ENCODE measurements at places on chromosomes 6 and 20. TPM values are rescaled to one million over a fixed set of nuclear protein-coding genes. Genes with fewer than 3 reads are reported as not detected.

Gene GHRH
- not detected for total RNA-seq

Gene SNTA1
- total RNA-seq, result 36.6 TPM

Gene MICB
- total RNA-seq, result 33.9 TPM

Gene CASS4
- total RNA-seq, result 0.18 TPM

DNA sequence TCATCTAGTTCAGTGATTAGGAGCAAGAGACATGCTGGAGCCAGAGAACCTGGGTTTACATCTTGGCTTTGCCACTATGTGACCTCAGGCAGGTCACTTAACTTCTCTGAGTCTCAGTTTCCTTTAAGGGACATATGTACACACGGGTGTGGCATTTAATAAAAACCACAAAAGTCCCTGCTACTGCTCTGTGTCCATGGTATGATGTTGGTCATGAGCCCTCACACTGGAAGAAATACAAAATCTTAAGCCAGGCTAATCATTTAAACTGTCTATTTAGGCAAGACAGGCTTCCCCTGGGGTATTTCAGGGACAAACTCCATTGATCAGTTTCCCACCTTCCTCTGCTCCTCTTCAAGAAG is 12.9 kb upstream of the PTGIS start:
- DNase-seq, result no peak

Gene KCNQ5
- total RNA-seq, result 25.8 TPM

GRCh38 chr6:161526794-161527193 is 252.9 kb upstream of the AGPAT4 start:
- DNase-seq, result no peak

- DNase-seq, result no peak
These were observed 28.6 kb upstream of the CCN2 start for GRCh38 chr6:131979515-131980337.

Gene SNAP91
- not detected for total RNA-seq

GRCh38 chr6:2476376-2476775 is 231.0 kb upstream of the GMDS start:
- DNase-seq, result no peak

- DNase-seq, result peak; percentile 70
These were observed 64.4 kb downstream of the GTF2H5 start for GRCh38 chr6:158232316-158233213.

Gene BPIFB6
- total RNA-seq, result not detected

- DNase-seq, result no peak
These were observed 1193.4 kb upstream of the EYS start for GRCh38 chr6:66900133-66901083.

Gene HUS1B
- total RNA-seq, result 1.7 TPM

Gene RRAGD
- 17.6 TPM for total RNA-seq

DNA sequence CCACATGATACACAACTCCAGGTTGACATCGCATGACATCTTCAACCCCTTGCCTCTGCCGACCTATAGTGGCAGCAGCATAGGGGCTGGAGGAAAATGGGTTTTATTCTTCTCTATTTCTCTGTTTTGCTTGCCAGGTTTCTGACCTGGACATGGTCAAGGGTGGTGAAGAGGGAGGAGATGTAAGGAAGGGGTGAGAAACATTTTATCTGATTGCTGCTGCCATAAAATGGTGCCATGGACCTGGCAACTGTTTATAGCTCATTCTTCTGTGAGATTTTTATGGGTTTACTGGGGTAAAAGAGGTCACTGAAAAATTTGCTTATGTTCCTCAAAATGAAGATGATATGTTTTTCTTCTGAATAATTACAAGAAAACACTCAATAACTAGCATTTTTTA is 266.7 kb upstream of the FOXQ1 start:
- DNase-seq, result no peak

DNA sequence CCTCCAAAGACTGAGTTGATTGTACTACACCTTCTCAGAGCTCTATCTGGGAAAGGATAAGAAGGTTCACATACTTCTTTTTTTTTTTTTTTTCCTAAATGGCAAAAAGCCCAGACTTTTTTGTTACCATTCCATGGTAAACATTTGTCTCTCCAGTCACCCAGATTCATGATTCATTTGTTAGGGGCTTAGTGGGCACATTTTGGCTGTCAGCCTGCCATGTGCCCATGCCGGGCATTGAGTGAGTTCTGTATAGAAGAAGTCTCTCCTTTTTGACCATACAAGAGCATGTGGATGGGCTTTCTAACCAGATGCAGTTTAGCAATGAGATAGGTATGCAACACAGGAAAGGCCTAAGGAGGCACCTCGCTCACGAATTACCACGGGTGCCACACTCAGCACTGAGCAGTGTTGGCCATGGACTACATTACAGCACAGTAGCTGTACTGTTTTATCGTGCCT is 447.5 kb upstream of the HSF2 start:
- no peak for DNase-seq

GRCh38 chr6:167532410-167533288 is 207.8 kb downstream of the TTLL2 start:
- DNase-seq, result no peak

DNA sequence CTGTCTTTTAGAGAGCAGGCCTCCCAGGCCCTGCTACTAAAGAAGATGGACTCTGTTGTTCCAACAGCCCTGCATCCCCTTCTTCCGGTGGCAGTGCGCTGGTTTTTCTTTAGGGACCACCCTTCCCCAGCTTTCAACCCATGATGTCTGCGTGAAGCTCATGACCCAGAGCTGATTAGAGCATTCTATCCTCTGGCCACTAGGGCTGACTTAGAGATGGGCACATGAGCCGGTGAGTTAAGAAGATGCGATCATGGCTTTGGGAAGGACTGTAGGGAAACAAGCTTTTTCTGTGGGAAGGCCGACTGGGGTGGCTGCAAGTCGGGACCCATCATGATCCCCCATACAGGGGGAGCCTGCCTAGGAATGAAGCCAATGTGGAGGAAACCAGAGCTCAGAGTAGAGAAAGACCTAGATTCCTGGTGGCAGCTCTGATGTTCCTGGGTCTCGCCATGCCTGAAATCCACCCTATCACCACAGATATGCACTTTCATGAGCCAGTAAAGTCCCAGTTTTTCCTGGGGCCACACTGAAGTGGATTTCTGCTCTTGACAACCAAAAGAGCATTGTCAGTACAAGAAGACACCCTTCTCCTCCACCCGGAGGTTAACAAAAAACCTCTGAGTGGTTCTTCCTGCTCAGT is 29.1 kb upstream of the STX16 start:
- DNase-seq, result no peak

Gene TNFRSF6B
- total RNA-seq, result not detected

Gene SESN1
- total RNA-seq, result 13.8 TPM

DNA sequence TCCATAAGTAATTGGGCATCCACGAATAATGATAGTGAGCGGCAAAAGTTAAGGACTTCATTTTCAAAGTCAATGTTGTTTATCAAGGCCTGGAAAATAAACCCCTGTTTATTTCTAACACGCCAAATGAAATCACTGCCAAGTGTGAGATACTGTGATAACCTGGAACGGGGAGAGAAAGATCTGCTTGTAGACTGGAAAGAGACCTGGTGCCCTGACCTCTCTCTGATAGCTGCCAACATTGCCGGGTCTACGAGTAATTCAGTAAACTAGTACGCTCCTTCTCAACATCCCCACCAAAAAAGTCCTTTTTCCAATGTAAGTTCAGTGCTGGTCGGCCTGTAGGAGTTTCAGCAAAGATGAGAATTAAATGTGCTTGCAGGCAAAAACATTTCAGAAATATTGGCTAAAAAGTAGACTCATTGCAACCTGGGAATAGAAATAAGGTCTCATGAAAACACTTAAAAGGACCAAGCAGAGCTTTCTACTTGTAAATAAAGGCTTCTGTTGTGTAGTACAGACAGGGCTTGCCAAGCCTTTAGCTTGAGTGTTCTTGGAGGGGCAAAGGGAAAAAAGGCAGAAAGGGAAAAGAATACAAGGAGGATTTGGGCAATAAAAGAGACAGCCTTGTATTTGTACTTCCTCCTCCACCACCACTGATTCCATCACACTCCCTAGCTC is 43.9 kb downstream of the PDE7B start:
- no peak for DNase-seq

- no peak for DNase-seq
These were observed 8.0 kb downstream of the INSM1 start for GRCh38 chr20:20375862-20376261.

GRCh38 chr6:166572370-166573261 is 13.9 kb downstream of the RAMACL start:
- DNase-seq, result no peak

Data from OCI-LY7 (cell line).